ENCODE measurements at places on chromosomes 7 and 10.

DNA sequence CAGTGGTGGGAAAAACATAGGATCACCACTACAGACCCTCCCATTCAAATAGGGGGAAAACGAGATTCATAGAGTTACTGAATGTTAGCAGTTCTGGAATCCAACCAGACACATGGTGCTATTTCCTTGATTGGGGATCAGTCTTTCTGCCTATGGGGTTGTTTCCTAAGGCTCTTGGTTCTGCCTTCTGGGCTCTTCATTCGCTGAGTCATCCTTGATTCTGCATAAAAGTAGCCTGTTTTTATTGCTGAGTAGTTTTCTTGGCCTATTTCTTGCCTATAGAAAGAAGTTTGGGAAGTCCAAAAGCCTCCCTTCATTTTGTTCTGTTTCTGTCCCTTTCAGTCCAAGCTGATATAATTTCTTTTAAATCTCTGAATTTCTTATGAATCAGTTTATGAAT is 99.3 kb upstream of the OIT3 start:
- H3K4me3 ChIP-seq, result no peak overlapping the region
- peaks cover 7% of the 10 kb centered on the region for H3K4me1 ChIP-seq
- DNase-seq, result no peak

DNA sequence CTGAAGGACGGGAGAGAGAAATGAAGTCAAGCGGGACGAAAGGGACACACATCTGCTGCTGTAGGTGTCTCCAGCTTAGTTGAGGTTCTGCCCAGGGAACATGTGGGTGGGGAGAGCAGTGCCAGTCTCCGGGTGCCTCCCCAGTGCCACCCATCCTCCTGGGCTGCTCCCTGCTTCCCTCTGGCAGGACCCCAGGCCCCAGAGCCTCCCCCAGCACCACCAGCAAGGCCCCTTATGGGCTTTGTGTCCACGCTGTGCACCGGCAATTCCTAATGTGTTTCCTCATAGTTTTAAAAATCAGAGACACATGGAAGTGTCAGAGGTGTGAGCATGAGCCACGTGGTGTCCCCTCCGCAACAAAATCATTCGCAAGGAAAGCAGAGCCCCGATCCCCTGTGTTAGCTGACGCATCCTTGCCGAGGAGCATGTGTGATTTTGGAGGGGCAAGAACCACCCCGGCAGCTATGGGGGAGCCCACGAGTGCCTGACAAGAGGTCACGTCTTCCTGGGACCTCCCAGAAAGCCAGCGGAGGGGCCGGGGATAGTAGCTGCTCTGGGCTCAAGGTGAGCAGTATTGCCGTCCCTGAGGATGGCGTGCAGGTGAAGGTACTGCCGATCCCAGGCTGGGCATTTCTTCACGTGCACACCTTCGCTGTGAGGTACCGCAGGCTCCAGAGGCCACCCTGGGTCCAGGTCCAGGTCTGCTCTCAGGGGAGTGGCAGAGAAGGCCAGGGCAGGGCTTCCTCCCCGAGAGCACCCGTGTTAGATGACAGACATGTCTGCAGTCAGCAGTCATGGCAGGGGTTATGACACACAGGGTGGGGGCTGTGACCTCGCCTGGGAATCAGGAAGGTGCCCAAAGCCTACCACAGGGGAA is 448.2 kb upstream of the FOXK1 start:
- peak; percentile 62 for DNase-seq
- H3K4me1 ChIP-seq, result peaks cover 15% of the 10 kb centered on the region
- H3K27me3 ChIP-seq, result no peaks in the 10 kb centered on the region
- H3K36me3 ChIP-seq, result no peaks in the 10 kb centered on the region
- no peak overlapping the region for H3K4me3 ChIP-seq

DNA sequence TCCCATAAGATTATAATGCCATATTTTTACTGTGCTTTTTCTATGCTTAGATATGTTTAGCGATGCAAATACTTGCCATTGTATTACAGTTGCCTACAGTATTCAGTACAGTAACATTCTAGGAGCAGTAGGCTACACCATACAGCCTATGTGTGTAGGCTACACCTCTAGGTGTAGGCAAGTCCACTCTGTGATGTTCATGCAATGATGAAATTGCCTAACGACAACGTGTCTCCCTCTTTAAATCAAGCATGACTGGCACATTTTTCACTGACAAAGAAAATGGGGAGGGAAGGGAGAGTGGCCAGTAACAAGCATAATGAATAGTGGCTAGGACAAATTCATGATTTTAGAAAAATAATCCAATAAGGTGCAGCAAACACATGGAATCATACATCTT is 1.7 kb downstream of the NCAPG2 start:
- no peak overlapping the region for H3K27ac ChIP-seq
- H3K4me3 ChIP-seq, result no peak overlapping the region
- DNase-seq, result no peak
- H3K36me3 ChIP-seq, result no peaks in the 10 kb centered on the region

DNA sequence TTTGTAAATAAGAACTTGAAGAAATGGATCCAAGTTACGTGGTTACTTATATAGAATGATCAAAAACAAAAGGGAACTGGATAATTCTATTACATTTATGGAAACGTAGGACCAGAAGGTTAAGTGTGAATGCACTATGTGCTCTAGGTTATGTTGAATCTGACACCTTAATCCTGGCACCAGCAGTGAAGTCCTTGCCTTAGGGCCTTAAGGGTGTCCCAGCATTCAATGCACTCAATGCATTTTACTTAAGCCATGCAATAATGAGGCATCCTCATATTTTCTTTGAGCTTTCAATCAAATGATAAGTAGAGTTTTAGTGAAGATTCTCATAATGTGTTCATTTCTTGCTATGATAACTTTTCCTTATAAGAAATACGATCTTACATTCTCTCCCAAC is 178.3 kb upstream of the AGR3 start:
- no peak for DNase-seq
- H3K4me1 ChIP-seq, result no peaks in the 10 kb centered on the region

DNA sequence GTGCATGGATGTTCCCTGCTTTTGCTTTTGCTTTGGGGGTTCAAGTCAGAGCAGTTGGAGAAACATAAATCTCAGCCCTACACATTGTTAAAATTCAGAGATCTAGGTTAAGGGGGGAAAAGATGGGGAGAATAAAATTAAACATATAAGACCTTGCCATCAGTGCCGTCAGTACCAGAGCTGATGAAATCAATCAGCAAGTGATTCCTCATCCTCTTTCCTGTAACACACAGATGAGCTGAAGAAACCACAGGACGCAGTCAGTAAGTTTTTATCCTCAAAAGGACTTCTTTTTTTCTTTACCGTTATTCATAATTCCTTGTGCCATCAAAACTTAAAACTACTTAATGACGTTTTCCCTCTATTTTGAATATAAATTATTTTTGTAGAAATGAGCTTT is 5.9 kb downstream of the HECW1 start:
- H3K36me3 ChIP-seq, result no peaks in the 10 kb centered on the region
- H3K4me1 ChIP-seq, result no peaks in the 10 kb centered on the region
- DNase-seq, result no peak
- no peak overlapping the region for H3K4me3 ChIP-seq

- no peaks in the 10 kb centered on the region for H3K36me3 ChIP-seq
- no peaks in the 10 kb centered on the region for H3K27me3 ChIP-seq
- no peaks in the 10 kb centered on the region for H3K4me1 ChIP-seq
Observed at GRCh38 chr7:88492153-88492552, 185.5 kb upstream of the STEAP4 start.

DNA sequence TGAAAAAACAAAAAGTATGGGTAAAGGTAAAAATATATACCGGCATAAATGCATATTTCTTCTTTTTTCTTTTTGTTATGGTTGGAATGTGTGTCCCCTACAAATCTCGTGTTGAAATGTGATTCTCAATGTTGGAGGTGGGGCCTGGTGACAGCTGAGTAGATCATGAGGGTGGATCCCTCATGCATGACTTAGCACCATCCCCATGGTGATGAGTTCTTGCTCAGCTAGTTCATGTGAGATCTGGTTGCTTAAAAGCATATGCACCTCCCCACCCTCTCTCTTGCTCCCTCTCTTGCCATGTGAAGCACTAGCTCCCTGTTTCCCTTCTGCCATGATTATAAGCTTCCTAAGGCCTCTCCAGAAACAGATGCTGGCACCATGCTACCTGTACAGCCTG is 93.3 kb downstream of the HYCC1 start:
- H3K27ac ChIP-seq, result no peak overlapping the region
- H3K27me3 ChIP-seq, result no peaks in the 10 kb centered on the region
- no peak for DNase-seq

GRCh38 chr7:90485734-90486316 is 16.4 kb downstream of the PTTG1IP2 start:
- no peak overlapping the region for H3K4me3 ChIP-seq
- no peaks in the 10 kb centered on the region for H3K27me3 ChIP-seq
- DNase-seq, result no peak
- H3K4me1 ChIP-seq, result no peaks in the 10 kb centered on the region
